ENCODE measurements at places on chromosomes 12 and 14. TPM values are rescaled to one million over a fixed set of nuclear protein-coding genes. Genes with fewer than 3 reads are reported as not detected.
A peak's percentile ranks its signal among the peaks of the same experiment; 100 is the strongest.

DNA sequence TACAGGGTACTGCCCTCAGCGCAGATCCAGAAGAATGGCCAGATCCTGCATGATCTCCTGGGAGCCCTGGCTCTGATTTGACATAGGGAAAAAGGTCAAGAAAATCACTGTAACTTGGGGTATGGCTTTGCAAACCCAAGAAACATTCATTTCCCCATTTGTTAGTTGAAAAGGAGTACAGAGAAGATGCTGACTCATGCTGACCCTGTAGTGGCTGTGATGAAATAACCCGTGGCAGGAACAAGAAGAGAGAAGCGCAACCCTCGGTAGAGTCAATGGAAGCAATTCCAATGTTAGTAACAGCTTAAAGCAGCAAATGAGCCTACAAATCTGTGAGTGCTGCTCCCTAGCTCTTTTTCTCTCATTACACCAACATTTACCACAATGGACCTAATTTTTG is 281.6 kb upstream of the NPAS3 start:
- DNase-seq = peak; percentile 63

- no peak for DNase-seq
These were observed 5.0 kb downstream of the RNASE9 start for GRCh38 chr14:20555845-20556244.

KRT2 gene
- not detected for total RNA-seq

- no peak for DNase-seq
These were observed 23.2 kb downstream of the HSPB8 start for GRCh38 chr12:119201789-119202543.

GRCh38 chr14:90615517-90616060 is 200.6 kb downstream of the TTC7B start:
- no peak for DNase-seq

ABCC9 gene
- 0.36 TPM for total RNA-seq

GRCh38 chr12:23504641-23505399 is 444.6 kb downstream of the SOX5 start:
- DNase-seq = no peak

GNB3 gene
- total RNA-seq = 16.6 TPM

DNA sequence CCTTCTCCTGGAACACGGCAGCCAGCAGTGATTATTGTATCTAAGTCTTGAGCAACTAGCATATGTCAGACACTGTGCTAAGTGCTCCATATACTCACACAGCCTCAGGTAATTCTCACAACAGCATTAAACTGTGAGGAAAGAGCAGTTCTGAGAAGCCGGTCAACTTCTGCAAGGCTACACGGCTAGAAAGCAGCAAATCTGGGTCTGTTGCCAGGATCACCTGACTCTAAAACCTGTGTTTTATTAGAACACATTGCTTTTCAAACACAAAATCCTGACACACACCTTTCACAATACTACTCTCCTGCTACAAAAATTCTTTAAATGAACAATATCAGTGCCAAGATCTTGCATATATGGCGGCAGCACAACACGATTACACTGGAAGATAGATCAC is 49.8 kb upstream of the CRACR2A start:
- no peak for DNase-seq

PRKAG1 gene
- total RNA-seq = 47.1 TPM

FERMT2 gene
- total RNA-seq = 364 TPM

P3H3 gene
- total RNA-seq = 101 TPM

CCDC197 gene
- total RNA-seq = not detected

DNA sequence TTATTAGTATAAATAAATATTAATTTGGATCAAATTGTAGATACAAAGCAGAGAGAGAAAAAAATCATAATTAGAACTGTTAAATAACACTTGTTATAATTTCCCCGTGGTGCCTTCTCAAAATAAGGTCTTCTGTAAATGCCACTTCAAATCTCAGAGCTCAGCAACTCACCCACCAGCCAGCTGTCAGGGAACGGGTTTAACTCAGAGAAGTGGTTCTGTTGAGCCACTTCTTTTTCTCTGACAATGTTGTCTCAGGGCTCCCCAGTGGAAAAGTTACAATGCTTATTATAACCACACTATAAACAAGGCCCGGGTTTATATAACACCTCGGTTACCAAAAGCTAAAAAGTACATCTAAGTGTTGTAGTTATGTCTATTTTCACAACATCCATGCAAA is 452.6 kb downstream of the GLT1D1 start:
- DNase-seq = no peak

SPTB gene
- total RNA-seq = 0.43 TPM

GRCh38 chr12:114018669-114019068 is 52.5 kb upstream of the RBM19 start:
- DNase-seq = no peak

DNA sequence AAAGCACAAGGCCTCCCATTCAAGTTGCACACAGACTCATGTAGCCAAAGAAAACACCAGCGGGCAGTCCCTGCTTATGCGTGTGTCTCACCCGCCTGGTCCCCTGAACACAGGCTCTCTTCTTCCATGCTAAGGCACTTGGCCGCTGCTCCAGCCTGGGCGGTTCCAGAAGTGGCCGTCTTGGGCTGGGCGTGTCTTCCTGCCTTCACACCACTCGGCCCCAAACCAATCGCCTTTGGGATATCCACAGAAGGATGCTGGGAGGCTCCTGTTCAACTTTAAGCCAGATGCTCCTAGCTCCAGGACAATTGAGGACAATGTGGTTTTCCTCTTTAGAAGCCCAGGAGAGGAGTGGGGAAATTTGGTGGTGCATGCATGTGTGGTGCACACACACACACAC is 2.2 kb downstream of the SCARB1 start:
- DNase-seq = peak; percentile 45

GRCh38 chr14:50521912-50522341 is 10.4 kb downstream of the MAP4K5 start:
- peak; percentile 77 for DNase-seq

GRCh38 chr12:45223868-45224267 is 8.0 kb downstream of the ANO6 start:
- no peak for DNase-seq

DNA sequence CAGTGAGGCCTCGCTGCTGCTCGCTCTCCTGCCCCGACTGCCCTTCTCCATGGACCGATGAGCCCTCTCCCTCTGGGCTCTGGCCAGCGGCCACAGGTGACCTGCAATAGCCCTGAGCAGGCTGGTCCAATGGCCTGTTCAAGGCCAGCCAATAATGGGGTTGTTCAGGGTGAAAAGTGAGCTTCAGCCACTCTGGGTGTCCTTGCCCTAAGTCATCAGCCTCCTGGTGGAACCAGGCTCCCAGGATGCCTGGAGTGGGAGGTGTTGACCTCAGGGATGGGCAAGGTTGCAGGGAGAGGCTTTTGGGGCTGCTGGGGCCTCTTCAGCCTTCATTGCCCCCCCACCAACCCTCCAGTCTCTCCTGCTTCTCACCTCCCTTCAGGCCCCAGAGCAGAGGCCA is 79.7 kb downstream of the RFLNA start:
- DNase-seq = no peak

DNA sequence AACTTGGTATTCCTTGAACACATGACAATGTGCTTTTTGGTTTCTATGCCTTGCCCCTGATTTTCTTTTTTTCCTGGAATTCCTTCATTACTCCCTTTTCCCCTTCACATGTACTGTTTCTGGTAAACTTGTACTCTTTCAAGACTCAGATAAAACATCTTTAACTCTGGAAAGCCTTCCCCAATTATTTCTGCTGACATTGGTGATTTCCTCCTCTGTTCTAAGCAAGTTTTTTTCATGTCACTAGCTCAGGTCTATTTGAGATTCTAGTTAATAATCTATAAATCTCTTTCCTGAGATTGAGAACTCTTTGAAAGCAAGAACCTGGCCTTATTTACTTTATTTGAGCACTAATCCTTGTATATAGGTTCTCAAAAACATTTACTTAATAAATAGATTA is 24.0 kb upstream of the PTPRQ start:
- no peak for DNase-seq

DNA sequence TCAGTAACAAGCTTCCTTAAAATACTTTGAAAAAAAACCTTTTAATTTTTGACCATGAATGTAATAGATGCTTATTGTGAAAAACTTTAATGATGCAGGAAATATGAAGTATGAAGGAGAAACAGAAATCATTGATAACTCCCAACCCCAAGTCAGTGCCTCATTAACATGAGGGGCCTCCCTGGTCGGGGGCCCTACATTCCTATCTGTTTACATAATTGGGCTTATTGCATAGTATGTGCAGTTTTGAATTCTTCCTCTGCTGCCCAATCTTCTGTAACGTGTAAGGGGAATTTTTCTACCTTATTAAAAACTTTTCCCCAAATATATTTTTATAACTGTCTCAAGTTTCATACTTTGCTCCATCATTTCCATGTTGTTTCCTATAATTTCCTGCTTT is 63.0 kb downstream of the SLC25A47 start:
- peak; percentile 44 for DNase-seq

DNA sequence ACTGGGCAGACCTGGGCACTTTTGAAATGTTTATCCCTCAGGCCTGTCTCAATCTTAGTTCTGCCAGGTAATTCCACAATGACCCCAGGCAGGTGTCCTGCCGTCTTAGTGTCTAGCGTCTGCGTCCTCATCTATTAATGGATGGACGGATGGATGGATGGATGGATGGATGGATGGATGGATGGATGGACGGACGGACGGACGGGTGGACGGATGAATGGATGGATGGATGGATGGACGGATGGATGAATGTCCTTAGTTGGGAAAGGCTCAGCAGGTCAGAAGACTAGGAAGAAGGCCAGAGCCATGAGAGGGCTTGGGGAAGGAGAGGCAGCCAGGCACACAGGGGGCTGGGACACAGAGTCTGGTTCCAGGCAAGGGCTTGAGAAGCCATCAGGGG is 141.3 kb downstream of the CALM1 start:
- no peak for DNase-seq

SCFD1 gene
- 93.5 TPM for total RNA-seq

DNA sequence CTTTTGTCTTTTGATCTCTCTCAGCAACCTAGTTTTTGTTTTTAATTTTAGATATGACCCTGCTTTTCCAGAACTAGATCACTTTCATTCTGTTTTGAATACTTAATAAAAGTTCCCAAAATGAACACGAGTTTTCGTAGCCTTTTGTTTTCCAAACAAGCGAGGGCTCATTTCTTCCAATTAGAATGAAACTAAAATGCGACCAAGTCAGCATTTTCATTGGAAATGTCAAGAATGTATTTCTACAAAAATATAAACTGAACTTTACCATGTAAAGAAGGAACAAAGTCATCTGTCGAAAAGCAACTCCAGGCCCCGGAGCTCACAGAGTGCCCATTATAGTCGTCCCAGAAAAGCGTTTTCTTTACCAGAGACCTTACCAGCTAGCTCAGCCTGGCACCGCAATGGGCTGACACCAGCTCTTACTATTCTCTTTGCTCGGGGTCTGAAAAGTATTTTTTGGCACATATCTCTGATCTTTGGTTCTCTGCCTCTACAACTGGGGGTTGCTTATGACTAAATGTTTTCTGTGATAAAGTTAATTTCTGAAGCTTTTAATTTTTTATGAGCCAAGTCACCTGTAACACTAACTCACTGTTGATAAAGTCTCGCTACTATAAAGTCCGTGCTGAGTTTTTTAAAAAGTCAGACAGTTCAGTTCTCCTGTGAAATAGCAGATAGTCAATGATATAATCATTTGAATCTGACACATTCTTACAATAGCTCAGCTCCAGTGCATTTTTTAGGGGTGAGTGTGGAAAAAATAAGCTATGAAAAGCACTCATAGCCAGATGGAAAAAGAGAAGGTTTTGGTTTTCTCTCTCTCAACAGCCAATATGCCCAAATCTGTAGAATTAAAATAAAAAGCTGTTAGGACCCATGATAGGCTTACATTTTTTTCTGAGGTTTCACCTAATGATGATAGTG is 43.4 kb downstream of the SAMD4A start:
- peak; percentile 68 for DNase-seq

PRH2 gene
- total RNA-seq = not detected

DNA sequence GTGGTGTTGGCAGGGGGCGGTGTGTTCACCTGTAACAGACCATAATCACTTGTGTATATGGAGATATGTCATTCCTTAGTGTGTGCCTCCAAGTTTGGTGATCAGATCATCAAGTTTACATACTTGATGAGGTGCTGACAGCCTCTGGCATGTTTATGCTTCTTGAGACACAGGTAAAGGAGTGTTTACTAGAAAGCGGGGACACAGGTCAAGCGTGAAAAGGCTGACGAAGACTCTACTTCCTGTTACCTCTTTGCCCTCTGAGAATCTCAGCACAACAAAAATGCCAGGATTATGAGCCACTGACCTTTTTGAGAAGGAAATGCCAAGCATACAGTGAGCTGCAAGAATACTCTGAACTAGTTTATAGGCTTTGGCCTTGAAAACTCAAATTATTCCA is 29.6 kb downstream of the PRDM4 start:
- no peak for DNase-seq

- DNase-seq = no peak
These were observed 224.4 kb upstream of the DAAM1 start for GRCh38 chr14:58963873-58964597.

- DNase-seq = no peak
These were observed 127.7 kb upstream of the SFSWAP start for GRCh38 chr12:131583090-131583712.

- no peak for DNase-seq
These were observed 15.0 kb upstream of the PPP1R13B start for GRCh38 chr14:103862393-103862782.

All from astrocyte (in vitro differentiated cells and primary cell).